ENCODE measurements at places on chromosomes 1 and 21.
A peak's percentile ranks its signal among the peaks of the same experiment; 100 is the strongest.

DNA sequence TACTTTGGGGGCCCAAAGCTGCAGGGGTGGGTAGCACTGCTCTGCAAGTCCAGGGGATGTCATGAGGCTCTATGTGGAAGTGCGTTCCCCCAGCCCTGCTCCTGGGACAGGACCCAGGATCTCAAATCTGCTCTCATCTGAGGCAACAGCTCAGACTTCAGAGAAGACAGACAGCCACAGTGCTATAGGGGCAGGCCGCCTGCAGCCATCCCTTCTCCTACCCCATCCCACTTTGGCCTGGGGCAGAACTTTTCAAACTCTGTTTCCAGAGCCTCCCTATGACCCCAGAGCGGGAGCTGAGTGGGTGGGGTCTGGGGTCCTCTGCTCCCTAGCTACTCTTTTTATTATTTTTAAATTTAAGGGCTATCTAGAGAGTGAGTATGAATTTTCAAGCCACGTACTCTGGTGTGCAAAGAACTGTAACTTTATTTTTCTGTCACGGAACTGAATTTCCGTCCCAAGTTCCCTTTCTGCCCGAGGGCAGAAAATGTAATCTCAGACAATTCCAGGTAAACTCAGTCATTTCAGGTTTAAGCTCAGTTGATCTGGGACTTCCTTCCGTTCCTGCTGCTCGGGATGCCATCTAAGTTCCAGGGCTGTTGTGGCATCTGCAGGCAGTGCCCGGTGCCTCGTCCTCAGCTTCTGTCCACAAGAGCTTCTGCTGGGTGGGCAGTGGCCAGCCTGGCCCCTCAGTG lies 98.3 kb downstream of the ACTL8 start:
- DNase-seq = no peak

GRCh38 chr1:248857749-248858095 lies 1.2 kb downstream of the ZNF692 start:
- DNase-seq = no peak

GRCh38 chr1:194586302-194586701 lies 1399.9 kb upstream of the B3GALT2 start:
- no peak for DNase-seq

GRCh38 chr1:191043066-191043465 lies 565.4 kb upstream of the BRINP3 start:
- DNase-seq = no peak

GRCh38 chr1:154895798-154896197 lies 25.7 kb upstream of the KCNN3 start:
- no peak for DNase-seq

GRCh38 chr1:199226163-199226562 lies 587.3 kb downstream of the PTPRC start:
- DNase-seq = no peak

GRCh38 chr1:91535441-91535840 lies 34.8 kb downstream of the CDC7 start:
- no peak for DNase-seq

DNA sequence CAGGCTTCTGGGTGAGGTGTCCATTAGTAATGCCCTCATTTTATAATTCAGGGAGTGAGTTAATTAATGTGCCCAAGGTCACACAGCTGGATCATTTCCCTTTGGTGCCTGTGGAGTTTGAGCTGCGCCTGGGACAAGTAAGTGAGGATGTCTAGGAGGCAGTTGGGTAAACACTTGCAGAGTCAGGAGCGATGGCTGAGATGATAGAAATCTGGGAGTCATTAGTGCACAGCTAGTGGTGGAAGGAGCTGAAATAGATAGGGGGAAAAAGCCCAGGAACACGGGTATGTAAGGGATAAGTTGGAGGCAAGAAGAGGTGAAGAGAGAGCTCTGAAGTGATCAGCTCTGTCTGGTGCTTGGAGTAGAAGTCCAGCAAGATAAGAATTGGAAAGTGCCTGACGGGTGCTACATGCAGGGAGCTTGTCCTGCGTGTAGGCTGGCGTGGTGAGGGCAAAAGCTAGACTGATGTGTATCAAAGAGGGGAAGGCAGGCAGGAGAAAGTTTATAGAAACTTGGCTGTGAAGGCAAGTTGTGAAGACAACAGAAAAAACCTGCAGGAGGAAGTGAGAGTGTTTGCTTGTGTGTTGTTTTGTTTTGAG lies 1.7 kb upstream of the SCAF4 start:
- no peak for DNase-seq

GRCh38 chr1:26281971-26282370 lies 2.1 kb downstream of the SH3BGRL3 start:
- peak; percentile 38 for DNase-seq

- DNase-seq = no peak
These were observed 89.9 kb downstream of the SLC44A5 start for GRCh38 chr1:75520862-75521475.

GRCh38 chr1:203401199-203401877 lies 50.4 kb upstream of the FMOD start:
- DNase-seq = no peak

- DNase-seq = no peak
These were observed 434.7 kb upstream of the ADGRL4 start for GRCh38 chr1:79441238-79441637.

- DNase-seq = no peak
These were observed 11.2 kb upstream of the RRP15 start for GRCh38 chr1:218273762-218274479.

- no peak for DNase-seq
These were observed 13.3 kb downstream of the TGFBR3 start for GRCh38 chr1:91872559-91873081.

DNA sequence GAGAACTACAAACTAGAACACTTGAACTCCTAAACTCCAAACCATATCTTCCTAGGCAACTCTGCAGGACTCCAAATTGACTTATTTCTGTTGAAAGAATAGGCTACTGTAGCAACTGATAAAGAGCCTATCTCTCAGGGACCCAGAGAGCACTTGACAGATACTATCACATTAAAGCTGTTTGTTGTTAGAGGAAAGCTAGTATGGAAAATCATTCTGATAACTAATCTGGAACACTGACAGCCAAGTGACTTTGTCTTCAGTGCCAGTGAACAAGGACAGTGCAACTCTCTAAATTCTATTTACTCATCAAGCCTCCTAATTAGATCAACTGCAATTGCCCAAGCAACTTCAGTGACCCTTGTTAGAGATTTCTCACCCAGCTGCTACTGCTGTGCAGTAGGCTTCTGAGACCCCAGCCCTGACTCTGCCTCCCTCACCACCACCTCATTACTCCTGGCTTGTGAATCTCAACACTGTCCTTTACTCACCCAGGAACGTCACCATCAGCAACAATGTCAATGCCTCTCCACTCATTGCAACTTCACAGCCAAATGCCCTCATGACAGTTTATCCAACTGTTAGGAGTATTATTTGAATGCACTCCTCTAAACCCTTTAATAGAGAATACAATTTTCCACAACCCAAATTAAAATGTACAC lies 7.4 kb upstream of the RGS13 start:
- no peak for DNase-seq

DNA sequence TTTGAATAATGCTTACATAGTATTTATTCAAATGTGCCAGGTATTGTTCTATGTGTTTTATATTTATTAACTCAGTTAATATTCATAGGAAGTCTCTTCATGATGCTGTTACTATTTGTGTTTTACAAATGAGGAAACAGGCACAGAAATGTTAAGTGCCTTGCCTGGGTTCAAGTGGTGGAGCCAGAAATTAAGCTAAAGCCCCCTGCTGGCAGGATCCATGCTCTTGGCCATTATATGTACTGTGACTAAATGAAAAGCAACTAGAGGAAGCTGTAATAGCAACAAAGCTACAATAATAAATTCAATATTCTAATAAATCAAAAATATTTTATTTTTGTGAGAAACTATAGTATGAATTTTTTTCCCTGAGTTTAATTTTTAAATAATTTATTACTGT lies 30.0 kb downstream of the IARS2 start:
- DNase-seq = no peak

- DNase-seq = no peak
These were observed 47.3 kb downstream of the TP73 start for GRCh38 chr1:3699596-3699995.

- DNase-seq = peak; percentile 6
These were observed 177.7 kb downstream of the ADSS2 start for GRCh38 chr1:244273845-244274619.

DNA sequence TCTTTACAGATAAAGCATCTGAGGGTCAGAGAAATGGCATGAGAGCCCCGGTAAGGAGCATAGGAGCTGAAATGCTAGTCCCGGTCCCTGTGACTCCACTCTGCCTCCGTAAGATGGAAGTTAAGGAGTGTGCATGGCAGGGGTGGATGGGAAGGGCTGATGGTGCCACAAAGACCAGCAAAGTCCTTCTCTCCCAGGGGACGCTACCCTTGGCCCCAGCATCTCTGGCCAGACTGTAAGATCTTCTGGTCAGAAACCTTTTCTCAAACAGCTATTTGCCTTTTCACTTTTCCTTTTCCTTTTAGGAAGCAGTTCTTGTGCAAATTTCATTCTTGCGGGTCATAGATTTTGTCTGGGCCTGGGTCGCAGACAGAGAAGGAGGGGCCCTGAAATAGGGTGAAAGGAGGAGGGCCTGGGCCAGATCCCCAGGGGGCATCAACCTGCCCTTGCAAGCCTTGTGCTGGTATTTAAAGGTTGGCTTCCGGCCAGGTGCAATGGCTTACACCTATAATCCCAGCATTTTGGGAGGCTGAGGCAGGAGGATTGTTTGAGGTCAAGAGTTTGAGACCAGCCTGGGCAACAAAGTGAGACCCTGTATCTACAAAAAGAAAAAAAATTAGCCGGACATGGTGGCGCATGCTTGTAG lies 14.4 kb upstream of the EPS8L3 start:
- no peak for DNase-seq

DNA sequence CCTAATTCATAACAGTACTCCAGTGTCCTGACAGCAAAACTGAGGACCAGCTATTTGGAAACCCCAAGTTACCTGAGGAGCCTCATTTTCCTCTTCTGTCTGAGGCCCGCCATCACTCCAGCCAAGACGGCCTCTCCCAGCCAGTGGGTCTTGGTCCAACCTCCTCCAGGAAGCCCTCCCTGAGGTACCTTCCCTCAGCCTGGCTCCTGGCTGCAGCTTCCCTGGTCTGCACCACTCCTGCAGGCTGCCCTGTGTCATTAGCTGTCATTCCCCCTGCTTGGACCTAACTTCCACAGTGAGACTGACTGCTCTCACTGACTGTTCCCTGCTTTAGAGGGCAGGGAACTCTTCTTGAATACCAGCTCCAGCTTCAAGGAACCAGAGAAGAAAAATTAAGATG lies 33.0 kb downstream of the BCAR3 start:
- no peak for DNase-seq

DNA sequence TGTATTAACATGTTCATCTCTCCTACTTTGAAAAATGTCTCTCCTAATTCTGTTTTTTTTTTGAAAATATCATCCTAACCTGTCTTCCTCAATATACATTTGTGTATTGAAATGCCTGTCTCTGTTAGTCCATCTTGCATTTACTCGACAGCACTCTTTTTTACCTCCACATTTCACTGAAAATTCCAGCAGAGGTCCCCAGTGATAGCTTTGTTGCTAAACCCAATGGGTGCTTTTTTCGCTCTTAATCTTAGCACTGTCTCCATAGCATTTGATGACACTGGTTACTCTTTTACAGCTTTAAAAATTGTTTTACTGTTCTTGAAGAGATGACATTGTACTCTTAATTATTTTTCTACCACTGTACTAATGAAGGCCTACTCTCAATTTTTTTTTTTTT lies 10.8 kb downstream of the OSBPL9 start:
- DNase-seq = no peak

DNA sequence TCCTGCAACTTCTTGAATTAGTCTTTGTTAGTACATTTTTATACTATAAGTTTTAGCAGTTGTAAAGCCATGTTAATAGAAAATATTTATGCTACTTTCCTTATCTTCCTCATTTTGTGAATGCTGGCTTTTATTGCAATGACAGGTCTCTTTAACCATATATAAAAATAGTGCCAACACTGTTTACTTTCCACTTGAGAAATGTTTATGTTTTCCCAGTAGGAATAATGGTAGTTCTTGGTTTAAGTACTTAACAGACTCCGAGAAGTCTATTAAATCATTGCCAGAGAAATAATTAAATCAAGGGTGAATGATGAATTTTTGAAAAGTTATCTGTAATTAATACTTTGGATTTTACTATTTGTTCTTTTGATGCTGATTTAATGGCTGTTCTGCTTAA lies 9.7 kb downstream of the CHML start:
- DNase-seq = no peak

GRCh38 chr1:183942933-183943693 lies 94.4 kb downstream of the COLGALT2 start:
- DNase-seq = peak; percentile 80

DNA sequence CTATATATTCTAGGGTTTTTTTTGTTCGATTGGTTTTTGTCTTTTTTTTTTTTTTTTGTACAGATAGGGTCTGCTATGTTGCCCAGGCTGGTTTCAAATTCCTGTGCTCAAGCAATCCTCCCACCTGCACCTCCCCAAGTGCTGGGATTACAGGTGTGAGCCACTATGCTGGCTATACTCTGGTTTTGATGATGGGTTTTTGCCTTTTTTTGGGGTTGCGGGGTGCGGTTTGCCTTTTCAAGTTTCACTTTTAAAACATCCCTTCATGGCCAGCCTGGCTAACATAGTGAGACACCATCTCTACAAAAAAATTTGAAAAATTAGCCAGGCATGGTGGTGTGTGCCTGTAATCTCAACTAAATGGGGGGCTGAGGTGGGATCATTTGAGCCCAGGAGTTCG lies 10.0 kb downstream of the KDM5B start:
- DNase-seq = no peak

GRCh38 chr1:210743038-210743437 lies 390.9 kb downstream of the KCNH1 start:
- DNase-seq = no peak

DNA sequence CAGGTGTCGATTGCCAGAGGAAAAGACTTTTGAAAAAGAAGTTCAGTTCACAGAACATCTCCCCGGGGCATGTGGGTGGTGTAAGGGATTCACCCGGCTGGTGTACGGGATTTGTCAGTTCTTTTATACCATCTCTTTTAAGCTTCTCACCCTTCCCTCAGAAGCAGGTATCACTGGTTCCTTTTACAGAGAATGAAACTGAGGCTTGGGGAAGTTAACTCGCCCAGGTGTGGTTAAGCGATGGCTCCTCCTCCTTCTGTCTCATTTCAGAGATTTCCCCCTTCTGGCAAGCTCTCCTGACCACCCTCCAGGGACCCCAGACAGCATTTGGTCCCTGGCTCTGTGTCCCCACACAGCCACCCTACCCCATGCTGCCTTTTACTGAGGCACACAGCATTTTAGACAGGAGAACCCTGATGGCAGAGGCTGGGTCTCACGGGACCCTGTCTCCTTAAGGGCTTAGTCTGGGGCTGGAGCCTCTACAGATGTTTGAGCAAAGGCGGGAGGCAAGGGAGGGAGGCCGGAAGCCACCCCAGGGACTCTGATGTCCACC lies 2.8 kb upstream of the ECE1 start:
- DNase-seq = no peak

DNA sequence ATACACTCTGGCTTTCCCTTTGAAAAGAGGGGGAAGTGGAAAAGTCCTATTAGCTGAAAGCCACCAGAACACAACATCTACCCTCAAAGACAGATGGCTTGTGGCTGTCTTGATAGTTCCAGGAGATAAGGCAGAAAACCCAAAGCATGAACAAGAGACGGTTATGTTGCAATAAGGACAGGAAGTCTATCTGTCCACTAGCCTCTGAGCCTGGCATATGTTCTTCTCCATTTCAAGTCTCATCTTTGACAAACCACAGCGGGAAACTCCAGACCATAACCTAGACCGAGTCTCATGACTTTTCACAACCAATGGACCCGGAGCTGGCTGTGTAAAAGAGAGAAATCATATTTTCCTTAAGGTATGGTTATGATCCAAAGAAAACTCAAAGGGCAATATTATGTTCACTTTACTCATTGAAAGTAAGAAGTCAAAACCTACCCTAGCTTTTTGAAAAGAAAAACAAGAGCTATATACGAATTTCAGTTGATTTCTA lies 33.8 kb downstream of the DUSP10 start:
- DNase-seq = no peak

Measured in skin of body (tissue), 3 donors.